Astrocyte of the spinal cord (primary cell): ENCODE measurements at places on chromosomes 4 and X.

DNA sequence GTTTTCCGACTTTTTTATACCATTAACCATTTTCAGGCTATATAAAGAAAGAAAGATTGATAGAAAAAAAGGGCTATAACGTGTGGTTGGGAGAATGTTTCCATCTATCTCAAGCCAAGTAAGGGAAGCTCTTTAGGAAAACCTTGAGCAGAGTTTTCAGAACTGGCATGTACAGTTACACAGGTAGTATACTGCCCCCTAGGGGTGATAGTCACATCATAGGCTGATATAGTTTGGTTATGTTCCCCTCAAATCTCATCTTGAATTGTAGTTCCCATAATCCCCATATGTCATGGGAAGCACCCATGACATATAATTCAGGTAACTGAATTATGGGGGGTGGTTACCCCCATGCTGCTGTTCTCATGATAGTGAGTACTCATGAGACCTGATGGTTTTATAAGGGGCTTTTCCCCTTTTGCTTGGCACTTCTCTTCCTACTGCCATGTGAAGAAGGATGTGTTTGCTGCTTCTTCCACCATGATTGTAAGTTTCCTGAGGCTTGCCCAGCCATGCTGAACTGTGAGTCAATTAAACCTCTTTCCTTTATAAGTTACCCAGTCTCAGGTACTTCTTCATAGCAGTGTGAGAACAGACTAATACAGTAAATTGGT, 186.8 kb downstream of the TMA16 start:
- peak; percentile 29 for DNase-seq

GRCh38 chrX:53347948-53348347, 66.6 kb upstream of the IQSEC2 start:
- DNase-seq, result no peak

DNA sequence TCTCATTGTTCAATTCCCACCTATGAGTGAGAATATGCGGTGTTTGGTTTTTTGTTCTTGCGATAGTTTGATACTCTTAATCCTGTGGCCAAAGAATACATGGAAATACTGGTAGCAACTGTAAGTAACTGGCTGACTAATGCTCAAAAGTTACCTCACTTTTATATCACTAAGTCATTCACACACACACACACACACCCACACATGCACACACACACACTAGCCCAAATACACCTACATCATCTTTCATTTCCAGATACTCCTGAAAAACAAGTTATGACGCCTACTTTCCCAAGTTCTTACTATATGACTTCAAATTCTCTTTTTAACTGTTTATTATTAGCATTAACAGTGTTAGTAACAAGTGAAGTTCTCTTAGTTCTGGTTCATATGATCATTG, 101.3 kb downstream of the DCHS2 start:
- no peak for DNase-seq

GRCh38 chrX:23228950-23229448, 105.7 kb upstream of the PTCHD1 start:
- no peak for DNase-seq

DNA sequence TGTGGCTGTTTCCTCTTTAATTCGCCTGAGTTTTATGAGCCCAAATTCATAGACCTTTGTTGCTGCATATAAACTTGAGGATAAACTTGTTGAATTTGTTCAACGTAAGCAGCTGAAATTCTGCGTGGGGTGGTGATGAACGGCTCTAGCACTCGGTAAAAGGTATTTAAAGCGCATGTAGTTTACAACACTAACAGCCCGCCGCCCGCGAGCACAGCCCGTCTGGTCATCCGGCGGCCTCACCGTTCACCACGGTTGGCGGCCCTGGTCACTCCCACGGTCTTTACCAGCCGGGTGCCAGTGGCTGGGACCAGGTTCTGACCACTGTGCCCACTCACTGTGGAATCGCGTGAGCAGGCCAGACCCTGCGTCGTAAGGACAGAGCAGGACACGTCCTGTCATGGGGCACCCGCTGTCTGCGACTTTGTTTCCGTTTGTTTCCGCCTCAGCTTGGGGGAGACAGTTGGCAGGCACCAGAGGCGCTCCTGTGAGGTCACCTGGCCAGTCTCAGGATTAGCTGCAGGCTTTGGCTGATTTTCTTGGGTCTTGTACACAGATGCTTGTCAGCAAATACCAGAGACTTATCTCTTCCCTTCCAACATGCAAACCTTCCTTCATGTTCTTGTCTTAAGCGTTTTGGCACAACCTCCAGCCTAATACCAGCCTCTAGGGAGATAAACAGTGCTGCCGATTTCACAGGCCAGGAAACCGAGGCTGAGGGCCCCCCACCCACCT, 36.8 kb upstream of the SPON2 start:
- no peak for DNase-seq

GRCh38 chr4:78638337-78639172, 87.0 kb downstream of the ANXA3 start:
- DNase-seq, result no peak

DNA sequence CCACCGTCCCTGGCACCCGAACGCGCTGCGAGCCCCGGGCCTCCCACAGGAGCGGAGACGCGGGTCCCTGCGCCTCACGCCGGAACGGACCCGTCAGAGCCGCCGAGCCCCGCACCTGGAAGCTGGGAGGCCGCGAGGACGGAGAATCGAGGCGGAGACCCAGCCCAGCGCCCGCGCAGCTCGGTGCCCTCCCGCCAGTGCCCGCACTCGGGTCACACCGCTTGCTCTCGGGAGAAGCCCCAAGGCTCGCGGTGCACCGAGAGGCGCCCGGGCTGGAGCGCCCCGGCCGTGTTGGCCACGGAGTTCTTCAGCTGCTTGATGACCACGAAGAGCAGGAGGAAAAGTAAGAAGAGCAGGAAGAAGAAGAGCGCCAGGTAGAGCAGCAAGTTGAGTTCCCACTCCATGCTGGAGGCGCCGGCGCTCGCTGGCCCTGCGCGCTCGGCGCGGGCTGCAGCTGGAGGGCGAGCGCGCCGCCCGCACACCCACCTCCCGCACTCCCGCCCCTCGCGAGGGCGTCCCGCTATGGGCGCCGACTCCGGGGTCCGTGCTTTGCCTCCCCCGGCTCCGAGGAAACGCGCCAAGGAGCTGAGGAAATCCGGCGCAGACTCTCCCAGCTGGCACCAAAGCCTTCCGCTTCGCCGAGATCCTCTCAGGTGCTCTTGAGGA, at the start of gene SMIM43:
Gene SMIM43 (minus strand): TSS at position 463 of the 666 bp plus-strand sequence. CDS start 59 bp downstream, at position 404.
- DNase-seq, result no peak

DNA sequence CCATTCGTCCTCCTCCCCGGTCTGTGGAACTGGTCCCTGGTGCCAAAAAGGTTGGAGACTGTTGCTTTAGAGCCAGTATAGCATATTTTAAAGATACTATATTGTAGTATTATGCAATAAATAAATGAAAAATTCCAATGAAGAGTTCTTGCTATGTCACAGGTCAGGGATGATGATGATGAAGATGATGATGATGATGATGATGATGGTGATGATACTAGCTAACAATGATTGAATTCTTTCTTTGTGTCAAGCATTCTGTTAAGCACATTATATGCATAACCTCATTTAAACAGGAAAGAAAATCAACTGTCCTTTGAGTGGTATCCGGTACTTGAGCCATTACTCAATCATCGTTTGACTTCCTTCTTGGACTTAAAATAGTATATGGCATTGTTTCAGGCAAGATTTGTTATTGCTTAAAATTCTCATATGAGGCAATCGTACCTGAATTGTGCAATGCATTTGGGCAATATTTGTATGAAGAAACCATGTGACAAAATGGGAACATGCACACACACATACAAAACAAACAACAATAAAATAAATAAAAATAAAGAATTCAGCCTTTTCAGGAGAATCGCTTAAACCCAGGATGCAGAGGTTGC, 22.8 kb upstream of the TLR2 start:
- no peak for DNase-seq

DNA sequence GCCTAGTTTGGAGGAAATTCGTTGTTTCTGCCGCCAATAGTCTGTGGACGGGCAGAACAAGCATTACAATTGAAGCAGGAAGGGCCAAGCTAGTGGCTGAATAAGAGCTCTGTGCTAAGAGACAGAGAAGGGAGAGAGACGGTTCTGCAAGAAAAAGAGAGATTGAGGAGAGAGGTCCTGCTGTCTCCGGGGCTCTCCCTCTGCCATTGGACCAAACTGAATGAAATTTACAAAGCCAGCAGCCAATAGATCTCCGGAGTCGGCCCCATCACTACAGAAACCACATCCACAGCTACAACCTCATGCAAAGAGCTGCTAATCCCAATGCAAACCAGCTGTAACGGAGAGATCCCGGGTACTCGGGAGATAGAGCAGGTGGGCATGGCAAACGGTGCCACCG, at the start of gene NLGN4X:
Gene NLGN4X (minus strand): TSS at position 148 of the 400 bp plus-strand sequence. CDS start 77,401 bp downstream, outside the sequence.
- DNase-seq, result peak; percentile 6

- DNase-seq, result no peak
These were observed 835.2 kb upstream of the PCDH10 start for GRCh38 chr4:132313852-132314251.

DNA sequence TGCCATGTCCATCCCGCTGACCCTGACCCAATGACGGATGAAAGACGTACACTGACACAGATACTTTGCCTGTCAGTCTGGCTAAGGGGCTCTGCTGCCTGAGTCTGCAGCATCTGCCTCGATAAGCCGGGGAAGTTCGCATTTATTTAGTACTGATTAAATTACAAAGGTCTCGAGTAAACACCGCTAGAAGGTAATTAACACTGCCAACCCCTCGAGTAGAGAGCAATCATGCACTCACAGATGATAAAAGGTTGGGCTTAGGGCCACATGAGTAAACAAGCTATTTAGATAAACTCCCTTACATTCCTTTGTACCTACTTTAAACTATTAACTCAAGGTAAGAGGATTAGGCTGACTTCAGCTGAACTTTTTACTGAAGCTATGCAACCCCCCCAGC, 16.0 kb upstream of the RBMXL3 start:
- DNase-seq, result no peak

DNA sequence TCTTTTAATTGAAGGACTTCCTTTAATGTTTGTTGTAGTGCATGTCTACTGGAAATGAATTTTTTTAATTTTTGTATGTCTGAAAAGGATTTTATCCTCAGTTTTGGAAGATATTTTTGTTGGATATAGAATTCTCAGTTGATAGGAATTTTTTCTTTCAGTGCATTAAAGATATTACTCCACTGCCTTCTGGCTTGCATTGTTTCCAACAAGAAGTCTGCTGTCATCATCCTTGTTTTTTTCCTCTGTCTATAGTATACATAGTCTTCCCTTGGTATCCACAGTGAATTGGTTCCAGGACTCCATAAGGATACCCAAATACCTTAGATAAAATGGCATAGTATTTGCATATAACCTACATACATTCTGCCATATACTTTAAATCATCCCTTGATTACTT, 33.5 kb downstream of the SCD5 start:
- no peak for DNase-seq

DNA sequence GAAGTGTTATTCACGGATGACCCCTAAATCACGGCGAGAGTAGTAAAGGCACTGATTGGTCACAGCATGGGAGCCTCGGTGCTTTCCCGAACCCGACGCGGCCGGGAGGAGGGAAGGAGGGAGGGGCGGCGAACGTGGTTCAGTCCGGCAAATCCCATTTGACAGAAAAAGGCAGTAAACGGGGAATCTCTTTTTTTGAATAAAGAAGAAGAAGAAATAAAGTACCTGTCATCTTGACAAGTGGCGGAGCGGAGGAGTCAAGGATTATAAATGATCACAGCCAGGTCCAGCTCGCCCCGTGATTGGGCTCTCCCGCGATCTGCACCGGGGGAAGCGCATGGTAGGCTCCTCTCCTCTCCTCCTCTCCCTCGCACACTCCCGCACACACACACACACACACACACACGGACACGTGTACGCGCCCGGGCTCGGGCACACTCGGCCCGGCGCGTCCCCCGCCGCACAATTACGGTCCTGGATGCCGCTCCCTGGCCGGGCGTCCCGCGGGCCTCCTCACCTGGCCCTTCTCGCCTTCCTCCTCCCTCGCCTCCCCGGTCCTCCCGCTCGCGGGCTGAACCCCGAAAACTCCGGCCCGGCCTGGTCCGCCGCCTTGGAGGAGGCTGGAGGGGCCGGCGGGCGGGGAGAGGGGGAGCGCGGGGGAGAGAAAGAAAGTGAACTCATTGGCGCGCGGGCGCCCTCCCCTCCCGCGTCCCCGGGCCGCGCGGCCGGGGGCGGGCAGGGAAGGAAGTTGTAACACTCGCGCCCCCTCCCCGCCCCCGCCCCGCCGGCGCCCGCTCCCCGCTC, 99.2 kb upstream of the TENM3 start:
- peak; percentile 84 for DNase-seq

DNA sequence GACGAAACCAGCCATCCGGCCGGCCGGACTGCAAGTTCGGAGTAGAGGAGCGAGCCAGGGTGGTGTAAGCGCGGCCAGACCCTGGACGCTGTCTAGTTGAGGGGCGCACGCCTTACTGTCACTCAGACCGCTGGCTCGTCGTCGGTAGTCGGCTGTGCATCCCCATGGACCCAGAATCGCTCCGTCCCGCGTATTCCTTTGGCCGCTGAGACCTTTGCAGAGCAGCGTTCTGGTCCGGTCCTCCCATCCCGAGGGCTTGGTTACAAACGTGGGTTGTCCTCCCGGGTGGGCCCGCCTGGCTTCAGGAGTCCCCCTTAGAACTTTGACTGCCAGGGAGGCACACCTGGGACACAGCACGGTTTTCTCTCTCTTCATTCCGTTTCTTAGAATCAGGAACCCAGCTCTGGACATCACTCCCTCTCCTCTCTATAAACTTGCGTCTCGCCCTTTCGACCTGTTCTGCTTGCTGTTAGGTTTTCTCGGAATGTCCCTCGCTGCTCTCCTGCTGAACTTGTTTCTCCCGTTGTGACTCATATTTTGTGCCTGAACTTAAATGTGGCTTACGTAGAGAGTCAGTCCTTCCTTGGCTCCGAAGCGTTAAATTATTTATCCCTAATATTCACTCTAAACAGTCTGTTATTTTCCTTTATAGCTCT, 672 bp downstream of the PGM2 start:
- DNase-seq, result peak; percentile 50

GRCh38 chrX:97268182-97268680, 384.5 kb downstream of the RPA4 start:
- DNase-seq, result peak; percentile 29

- DNase-seq, result no peak
These were observed 11.7 kb downstream of the TRIM2 start for GRCh38 chr4:153215921-153216320.

- DNase-seq, result peak; percentile 13
These were observed 50.2 kb downstream of the MGST2 start for GRCh38 chr4:139715746-139716391.

DNA sequence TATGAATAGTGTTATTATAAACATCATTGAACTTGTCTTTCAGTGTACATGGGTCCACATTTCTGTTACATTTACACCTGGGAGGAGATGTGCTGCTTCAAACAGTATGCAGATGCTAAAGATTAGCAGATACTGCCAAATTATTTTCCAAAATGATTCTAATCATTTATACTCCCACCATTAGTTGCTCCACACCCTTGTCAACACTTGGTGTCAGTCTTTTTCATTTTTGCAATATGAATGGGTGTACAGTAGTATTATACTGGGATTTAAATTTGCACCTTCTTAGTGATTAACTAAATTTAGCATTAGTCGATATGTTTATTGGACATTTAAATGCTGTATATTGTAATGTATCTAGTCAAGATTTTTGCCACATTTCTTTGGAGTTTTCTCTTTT, 131.6 kb upstream of the GRID2 start:
- DNase-seq, result no peak

DNA sequence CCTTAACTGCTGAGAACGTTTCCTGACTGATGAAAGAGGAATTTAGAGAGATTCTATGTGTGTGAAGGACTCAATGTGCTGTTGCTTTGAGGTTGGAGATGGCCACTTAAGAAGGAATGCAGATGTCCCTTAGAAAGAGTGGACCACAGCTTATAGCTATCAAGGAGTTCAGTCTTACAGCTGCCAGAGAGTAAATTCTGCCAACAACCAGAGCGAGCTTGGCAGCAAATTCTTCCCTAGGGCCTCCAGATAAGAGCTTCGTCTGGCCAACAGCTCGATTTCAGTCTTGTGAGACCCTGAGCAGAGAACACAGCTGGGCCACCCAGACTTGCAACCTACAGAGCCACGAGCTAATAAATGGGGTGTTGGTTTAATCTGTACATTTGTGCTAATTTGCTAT, 21.8 kb downstream of the MID1 start:
- no peak for DNase-seq
